ENCODE measurements at places on chromosomes 16 and 17.

DNA sequence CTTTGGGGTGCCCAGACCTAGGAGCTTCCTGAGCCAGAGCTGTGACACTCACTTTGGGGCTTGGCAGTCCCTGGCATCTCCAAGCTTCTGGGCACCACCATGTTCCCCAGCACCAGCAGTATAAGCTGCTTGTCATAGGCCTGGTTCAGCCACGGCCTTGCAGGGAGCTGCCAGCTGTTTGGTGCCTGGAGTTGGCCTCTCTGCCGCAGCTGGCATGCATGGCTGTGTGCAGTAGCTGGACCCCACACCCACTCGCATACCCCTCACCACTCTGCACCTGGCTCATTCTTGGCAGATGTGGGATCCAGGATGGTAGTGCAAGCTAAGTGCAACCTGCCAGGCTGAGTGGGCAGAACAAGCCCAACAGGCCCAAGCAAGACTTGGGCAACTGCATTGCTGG, 73.4 kb upstream of the BRD7 start:
- no peak for DNase-seq

DNA sequence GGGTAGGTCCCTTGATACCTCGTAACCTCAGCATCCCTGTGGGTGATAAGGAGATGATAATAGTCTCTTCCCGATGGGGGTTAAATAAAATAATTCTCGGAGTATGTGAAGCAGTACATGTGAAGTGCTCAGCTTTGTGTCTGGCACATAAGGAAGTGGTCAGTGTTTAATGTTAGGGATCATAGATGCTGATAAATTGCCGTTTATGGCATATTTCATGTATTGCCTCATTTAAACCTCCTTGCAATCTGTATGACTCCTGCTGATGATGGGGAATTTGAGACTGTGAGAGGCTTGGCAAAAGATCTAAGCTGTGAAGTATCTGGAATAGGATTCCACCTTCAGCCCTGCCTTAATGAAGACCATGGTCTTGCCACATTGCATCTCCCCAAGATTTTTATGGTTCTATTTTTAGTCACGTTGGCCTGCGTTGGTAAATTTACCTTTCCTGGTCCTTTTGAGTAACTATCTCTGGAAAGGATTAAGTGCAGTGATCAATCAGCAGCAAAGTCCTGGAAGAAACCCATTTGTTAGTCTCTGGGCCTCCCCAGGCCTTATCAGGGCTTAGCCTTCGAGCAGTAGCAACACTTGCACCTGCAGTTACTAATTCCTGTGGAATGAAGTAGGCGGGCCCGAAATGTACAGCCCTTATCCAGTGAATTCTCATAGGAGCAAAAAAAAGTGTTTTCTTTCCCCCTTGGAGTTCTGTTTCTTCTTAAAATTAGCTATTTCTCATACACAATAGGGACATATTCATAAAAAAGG, 144.9 kb downstream of the WWOX start:
- DNase-seq, result no peak

DNA sequence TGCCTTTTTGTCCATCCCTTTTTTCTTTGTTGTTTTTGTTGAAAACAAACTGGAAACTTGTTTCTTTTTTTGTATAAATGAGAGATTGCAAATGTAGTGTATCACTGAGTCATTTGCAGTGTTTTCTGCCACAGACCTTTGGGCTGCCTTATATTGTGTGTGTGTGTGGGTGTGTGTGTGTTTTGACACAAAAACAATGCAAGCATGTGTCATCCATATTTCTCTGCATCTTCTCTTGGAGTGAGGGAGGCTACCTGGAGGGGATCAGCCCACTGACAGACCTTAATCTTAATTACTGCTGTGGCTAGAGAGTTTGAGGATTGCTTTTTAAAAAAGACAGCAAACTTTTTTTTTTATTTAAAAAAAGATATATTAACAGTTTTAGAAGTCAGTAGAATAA, 4.9 kb downstream of the SOX9 start:
- no peak for DNase-seq

GRCh38 chr17:17494870-17495535, 1.2 kb downstream of the RASD1 start:
- peak; percentile 27 for DNase-seq

GRCh38 chr16:49755313-49755620, 100.6 kb downstream of the ZNF423 start:
- no peak for DNase-seq

DNA sequence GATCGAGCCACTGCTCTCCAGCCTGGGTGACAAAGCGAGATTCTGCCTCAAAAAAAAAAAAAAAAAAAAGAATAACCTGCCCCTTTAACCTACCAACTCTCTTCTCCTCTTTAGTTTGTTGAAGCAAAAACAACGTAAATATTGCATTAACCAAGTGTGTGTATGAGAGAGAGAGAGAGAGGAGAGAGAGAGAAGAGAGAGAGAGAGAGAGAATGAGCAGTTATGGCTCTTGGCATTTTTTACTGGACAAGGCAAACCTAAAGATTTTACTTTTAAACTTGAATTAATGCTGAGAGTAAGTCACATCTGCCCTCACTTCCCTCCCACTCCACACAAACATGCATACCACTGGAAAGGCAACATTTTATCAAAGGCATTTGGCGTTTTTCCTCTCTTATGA, 3.0 kb upstream of the SLFN5 start:
- DNase-seq, result no peak

DNA sequence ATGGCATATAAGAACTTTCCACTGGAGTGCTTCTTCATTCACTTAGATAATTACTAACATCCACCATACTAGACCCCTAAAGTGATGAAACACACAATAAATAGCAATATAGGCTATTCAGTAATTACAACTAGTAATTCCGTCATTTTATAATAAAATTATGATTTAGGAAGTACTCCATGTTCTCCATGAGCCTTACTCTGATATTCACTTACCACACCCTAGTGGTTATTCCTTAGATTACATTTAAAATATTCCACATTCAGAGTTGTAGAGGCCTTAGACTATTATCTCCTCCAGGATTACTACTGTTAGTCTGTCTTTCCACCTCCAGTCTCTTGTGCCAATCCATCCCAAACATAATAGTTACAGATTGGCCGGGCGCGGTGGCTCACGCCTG, 62.4 kb downstream of the STH start:
- no peak for DNase-seq

GRCh38 chr17:37481001-37481665, 8.6 kb upstream of the DUSP14 start:
- DNase-seq, result no peak

DNA sequence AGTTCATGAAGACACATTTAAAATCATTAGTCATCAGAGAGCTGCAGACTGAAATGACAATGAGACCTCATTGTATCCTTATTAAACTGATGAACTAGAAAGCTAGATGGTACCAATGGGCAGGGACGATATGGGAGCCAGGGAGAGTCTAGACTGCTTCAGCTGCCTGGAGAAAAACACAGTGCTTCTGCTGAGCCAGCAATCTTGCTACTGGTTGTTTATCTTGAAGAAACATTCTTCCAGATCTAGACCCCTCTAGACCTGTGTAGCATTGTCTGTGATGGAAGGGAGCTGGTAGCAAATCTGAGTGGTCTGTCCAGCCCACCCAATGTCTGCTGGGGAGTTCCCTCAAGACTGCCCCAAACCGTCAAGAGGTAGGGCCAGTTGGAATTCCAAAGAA, 2.0 kb upstream of the DRC7 start:
- no peak for DNase-seq

DNA sequence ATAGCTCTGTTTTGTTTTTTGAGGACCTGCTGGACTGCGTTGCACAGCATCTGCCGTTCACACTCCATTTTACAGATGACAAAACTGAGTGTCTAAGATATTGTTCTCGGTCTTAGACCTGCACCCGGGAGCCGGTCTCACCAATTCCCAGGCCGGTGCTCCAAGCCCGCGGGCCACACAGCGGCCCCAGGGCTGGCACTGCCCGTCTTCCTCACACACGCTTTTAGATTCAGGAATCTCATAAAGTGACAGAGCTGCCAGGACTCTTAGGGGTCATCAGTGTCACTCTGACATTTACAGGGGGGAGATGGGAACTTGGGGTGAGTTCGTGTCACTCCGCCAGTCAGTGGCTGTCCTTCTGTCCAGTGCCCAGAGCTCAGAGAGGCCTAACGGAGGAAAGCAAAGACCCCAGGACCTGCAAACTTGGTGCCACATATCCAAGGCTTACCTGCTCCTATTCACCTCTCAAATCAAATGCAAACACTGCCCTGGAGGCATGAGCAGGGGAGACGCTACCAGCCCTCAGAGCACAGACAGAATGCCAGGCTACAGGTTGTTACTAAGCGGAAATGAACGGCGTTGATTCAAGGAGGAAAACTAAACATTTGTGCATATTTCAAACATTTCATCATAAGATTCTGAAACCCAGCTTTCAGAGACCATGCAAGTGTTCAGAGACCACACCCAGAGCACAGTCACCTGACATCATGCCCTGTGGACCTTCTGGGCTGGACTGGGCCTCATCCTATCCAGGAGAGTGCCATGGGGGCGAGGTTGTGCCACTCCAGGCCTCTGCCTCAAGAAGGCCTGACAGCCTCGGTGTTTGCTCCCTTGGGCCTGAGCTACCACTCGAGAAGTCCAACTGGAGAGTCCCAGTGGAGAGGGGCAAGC, 29.5 kb downstream of the TNFRSF13B start:
- DNase-seq, result no peak

GRCh38 chr17:72931163-72931562, 161.3 kb downstream of the SLC39A11 start:
- peak; percentile 44 for DNase-seq

- no peak for DNase-seq
These were observed 8.5 kb downstream of the ALDH3A2 start for GRCh38 chr17:19656851-19657581.

- no peak for DNase-seq
These were observed 9.4 kb upstream of the CMTM4 start for GRCh38 chr16:66705790-66706505.

DNA sequence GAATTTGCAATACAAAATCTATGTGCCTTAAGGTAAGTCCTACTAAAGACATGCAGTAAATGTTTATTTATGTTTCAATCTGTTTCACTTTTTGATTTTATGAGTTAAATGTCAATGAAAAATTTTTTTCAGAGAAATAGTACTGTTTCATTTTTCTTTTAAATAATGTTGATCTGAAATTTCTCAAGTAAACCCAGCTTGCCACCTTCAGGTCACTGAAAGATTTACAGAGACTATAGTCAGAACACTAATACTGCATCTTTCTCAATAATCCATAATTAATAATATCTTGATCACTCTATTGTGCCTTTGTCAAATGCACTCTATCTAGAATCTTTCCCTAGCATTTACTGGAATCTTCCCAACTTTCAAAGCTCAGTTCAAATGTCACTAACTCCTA, 6.5 kb upstream of the DHX40 start:
- DNase-seq, result no peak

DNA sequence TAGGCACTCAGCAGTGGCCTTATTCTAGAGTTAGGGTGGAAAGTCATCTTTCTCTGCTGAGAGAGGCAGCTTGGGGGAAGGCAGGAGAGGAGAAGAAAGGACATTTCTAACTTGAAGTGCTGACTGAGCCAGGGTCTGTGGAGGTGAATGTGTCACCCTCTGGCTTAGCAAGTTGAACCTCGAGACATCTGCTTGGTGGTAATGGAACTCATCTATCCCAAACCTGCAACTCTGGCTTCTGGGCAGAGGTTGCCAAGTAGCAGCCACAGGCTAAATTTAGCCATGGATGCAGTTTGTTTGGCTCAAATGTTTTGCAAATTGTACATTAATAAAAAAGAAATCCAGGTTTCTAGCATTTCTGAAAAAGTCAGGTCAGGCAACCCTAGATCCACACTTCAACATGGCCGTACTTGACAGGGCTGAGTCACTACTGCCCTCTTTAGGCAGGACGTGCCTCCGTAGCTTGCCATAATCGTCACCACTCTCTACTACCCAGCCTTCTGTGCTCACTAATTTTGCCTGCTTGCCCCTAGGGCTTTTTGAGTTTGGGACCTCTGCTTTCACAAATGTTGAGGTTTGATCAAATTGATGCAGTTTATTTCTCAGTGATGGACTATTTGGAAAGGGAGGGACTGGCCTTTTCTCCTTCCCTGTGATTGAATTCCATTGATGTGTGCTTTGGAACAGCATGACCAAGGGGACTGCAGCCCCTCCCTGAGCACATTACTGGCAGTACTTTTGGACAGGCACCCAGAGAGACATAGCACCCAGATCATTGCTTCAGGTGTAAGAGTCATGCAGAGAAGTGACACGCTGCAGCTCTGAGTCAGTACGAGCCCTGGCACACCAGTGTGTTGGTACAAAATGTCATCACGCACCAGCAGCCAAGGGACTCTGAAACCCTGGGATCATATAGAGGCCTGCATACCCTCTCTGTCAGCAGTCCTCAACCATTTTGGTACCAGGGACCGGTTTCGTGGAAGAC, 5.2 kb downstream of the CDH13 start:
- DNase-seq, result no peak

- no peak for DNase-seq
These were observed 538 bp upstream of the FCSK start for GRCh38 chr16:70453892-70454221.

DNA sequence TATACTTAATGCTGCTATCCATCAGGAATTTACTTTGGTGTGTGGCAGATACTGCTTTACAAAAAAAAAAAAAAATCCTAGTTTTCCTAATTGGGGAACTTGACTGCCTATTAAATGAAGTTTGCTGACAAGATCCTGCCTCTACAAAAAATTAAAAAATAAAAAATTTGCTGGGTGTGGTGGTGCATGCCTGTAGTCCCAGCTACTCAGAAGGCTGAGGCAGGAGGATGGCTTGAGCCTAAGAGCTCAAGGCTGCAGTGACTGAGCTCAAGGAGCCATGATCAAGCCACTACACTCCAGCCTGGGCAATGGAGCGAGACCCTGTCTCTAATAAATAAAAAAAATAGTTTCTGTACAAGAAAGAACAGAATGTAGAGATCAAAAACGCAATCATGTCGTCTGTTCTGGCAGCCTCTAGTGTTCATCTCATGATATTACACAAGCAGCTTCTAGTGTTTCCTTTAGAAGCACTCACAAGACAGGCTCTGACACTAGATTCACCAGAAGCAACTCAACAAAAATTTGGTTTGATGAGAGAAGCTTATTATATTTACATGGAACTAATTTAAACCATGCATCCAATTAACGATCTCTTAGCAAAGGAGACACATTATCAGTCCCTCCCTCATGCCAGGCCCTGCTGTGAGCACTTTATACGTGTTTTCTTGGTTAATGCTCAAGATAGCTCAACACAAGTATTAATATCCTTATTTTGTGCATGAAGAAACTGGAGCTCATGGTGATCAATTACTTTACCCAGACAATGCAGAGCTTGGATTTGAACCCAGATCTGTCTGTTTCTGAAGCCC, 6.8 kb upstream of the KRTAP17-1 start:
- no peak for DNase-seq

DNA sequence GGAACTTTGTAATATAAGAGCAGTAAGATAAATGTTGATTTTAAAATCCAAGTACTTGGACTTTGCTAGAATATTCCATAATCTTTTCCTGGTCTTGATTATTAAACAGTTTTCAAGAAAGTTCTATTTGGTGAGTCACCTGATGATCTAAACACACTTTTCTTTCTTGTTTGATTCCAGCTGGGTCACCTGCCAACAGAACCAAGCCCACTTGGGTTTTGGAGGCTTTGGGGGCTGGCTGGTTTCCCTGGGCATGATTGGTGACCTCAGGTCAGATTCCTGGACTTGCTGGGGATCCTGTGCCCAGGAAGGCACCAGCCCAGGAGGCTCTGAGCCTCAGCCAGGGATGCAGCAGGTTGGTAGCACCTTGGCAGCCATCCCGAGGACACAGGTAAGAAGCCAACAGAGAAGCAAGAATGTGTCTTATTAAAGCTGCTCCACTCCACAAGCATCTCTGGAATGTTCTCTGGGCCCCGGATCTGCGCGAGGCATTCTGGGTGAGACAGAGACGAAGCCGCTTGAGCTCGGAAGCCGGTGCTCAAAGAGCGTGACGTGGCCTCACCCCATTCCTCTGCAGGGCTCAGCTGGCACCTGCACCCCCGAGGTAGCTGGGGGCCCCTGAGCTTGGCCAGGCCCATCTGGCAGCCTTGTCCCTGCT, 3.1 kb upstream of the TEX19 start:
- DNase-seq, result no peak

Measured in T-helper 1 cell (primary cell).